ENCODE measurements at places on chromosomes 6 and 20.

- no peak overlapping the region for H3K27ac ChIP-seq
- no peak overlapping the region for H3K4me3 ChIP-seq
- H3K4me1 ChIP-seq: no peaks in the 10 kb centered on the region
- no peak for DNase-seq
- no peaks in the 10 kb centered on the region for H3K36me3 ChIP-seq
Measured at GRCh38 chr20:19749618-19750071, 8.4 kb upstream of the RIN2 start.

DNA sequence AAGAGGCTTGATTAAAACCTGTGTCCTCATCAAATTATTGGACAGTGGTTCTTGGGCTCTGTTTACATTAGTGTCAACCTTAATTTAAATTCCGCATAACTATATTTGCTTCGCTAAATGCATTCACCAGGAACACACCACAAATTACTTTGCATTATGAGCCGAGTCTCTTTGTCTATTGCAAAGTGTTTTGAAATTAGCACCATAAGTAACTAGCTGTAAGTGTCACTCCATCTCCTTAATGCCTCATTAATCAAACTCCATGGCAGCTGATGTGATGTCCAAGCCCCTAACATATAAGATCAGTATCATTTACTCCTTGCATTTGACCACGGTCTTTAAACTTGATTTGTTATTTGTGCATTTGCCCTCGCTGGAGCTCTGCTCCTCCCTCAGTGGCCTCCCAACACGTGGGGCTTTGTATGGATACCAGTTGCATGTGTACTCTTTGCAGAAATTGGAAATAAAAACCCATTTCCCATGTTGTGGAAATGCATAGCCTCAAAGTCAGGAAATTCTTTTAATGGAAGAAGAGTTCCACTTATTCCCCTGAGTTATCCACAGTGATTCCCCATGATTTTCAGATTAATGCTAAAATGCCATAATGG is 24.6 kb downstream of the FOXA2 start:
- H3K27me3 ChIP-seq: peaks cover 6% of the 10 kb centered on the region
- H3K36me3 ChIP-seq: no peaks in the 10 kb centered on the region
- no peak overlapping the region for H3K27ac ChIP-seq

DNA sequence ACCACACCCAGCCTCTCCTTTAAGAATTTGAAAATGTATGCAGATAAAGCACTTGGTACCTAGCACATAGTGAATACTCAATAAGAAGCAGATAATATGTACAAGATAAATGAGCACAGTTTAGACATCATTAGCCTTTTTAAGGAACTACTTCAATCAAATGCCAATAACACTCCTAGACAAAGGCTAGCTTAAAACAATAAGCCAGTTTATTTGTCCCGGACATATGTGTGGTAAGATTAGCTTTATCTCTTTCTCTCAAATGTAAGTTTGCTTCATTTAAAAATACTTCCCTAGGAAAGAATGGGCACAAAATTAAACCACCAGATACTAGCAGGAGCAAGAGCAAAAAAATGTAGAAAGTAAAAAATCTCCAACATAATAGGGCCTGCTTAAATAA is 73.8 kb downstream of the MAP3K5 start:
- H3K27ac ChIP-seq: no peak overlapping the region
- no peak overlapping the region for H3K4me3 ChIP-seq
- H3K36me3 ChIP-seq: no peaks in the 10 kb centered on the region
- peaks cover 64% of the 10 kb centered on the region for H3K4me1 ChIP-seq
- no peaks in the 10 kb centered on the region for H3K27me3 ChIP-seq

GRCh38 chr20:3802524-3803239 is 6.6 kb downstream of the CDC25B start:
- peaks cover 67% of the 10 kb centered on the region for H3K36me3 ChIP-seq
- DNase-seq: no peak
- H3K27ac ChIP-seq: peak overlapping the region; percentile 46
- H3K4me3 ChIP-seq: no peak overlapping the region
- H3K4me1 ChIP-seq: peaks cover 60% of the 10 kb centered on the region

DNA sequence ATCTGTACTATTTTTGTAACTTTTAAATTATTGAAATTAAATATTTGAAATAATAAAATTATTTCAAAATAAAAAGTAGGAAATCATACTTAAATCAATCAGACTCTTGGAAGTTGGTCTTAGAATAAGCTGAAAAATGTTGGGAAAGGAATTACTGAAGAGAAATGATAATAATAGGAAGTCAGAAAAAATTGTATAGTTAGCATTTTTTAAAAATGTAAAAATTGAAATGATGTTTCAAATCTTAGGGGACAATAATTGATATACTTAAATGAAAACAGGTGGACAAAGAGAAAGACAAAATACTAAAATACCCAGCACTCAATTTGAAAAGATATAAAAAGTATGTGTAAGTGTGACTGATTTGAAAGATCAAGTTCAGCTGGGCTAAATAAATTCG is 186.1 kb downstream of the BMP2 start:
- H3K4me1 ChIP-seq: no peaks in the 10 kb centered on the region
- no peaks in the 10 kb centered on the region for H3K36me3 ChIP-seq
- no peak for DNase-seq
- H3K4me3 ChIP-seq: no peak overlapping the region
- H3K27ac ChIP-seq: no peak overlapping the region

- H3K36me3 ChIP-seq: peaks cover 3% of the 10 kb centered on the region
- H3K4me1 ChIP-seq: peaks cover 48% of the 10 kb centered on the region
- H3K27me3 ChIP-seq: peaks cover 46% of the 10 kb centered on the region
- H3K4me3 ChIP-seq: peak overlapping the region; percentile 85
- H3K27ac ChIP-seq: peak overlapping the region; percentile 96
Measured at GRCh38 chr20:21099751-21100577, 6.2 kb downstream of the LINC00237 start.

DNA sequence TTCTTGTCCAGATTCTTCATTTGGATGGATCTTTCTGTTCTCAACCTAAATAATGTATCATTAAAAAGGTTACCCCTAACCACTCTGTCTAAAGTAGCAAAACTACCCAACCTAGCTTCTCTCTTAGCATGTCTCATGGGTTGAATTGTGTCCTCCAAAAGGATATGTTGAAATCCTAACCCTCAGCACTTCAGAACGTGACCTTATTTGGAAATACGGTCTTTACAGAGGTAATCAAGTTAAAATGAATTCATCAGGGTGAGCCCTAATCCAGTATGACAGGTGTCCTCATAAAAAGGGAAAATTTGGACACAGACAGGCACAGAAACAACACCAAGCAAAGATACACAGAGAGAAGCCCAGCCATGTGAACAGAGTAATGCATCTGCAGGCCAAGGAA is 6.1 kb upstream of the FRK start:
- no peak overlapping the region for H3K27ac ChIP-seq
- DNase-seq: no peak
- H3K4me1 ChIP-seq: no peaks in the 10 kb centered on the region

DNA sequence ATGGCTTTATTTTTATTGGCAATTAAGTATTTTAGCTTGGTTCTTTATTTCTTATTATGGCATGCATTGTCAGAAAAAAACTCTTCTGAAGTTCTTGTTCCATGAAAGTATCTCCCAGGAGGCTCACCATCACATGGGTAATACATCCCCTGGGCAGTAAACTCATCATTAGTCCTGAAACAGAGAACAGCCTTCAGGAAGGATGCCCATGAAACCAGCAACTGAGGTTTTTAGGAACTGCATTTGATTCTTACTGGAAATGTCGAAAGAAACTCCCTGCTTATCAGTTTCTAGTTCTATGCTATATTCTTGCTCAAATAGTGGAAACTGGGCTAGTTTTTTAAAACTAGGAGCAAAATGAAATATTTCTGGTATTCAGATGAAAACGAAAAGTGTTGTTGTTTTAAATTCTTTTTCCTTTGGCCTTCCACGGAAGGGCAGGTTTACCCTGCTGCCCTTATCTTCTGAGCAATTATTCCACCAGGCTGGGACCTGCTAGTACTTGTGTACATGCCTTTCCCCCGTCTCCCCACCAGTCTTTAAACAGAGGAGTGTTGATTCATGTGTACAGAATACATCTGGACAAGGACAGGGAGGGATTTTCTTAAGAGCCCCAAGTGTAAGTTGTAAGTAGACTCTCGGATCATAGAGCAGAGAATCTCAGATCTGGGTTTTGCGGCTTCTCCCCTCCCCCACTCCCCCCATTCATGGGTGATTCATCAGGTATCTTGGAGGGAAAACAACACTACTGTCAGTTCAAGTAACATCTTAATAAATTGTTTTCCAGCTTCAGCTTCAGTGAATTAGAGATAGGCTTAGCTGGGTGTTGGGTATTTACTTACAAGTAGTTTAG is 81.5 kb downstream of the RTN4IP1 start:
- H3K4me3 ChIP-seq: no peak overlapping the region
- no peak overlapping the region for H3K27ac ChIP-seq
- DNase-seq: no peak
- peaks cover 31% of the 10 kb centered on the region for H3K36me3 ChIP-seq

DNA sequence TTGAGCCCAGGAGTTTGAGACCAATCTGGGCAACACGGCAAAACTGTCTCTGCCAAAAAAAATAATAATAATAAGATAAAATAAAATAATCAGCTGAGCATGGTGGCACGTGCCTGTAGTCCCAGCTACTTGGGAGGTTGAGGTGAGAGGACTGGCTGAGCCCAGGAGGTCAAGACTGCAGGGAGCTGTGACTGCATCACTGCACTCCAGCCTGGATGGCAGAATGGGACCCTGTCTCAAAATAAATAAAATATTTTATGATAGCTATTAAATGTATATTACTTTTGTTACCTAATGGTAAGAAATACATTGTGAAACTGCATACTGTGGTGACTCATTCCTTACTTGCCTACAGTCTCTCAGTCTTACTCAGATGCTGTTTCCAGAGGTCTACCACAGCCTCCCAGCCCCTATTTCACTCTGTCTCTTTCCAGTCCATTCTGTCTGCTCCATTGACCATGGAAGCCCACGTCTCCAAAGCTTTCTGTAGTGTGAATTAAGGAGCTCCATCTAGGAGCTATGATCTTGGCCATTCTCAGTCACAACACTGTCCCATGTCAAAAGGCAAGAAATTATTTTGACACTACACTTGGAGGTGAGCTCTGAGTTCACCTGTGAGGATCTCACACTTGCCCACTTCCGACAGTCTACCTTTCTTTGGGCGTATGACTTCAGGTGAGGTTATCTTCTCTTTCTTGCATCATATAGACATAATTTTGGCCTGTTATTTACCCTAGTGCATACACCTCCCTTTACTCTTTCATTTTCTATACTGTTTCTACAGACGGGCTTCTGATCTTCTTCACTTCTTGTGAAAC is 22.4 kb upstream of the SNX9 start:
- peaks cover 8% of the 10 kb centered on the region for H3K27me3 ChIP-seq
- no peak overlapping the region for H3K27ac ChIP-seq
- no peaks in the 10 kb centered on the region for H3K4me1 ChIP-seq
- no peaks in the 10 kb centered on the region for H3K36me3 ChIP-seq

GRCh38 chr6:41757271-41757670 is 10.1 kb upstream of the PGC start:
- DNase-seq: no peak
- no peak overlapping the region for H3K27ac ChIP-seq
- no peaks in the 10 kb centered on the region for H3K36me3 ChIP-seq

DNA sequence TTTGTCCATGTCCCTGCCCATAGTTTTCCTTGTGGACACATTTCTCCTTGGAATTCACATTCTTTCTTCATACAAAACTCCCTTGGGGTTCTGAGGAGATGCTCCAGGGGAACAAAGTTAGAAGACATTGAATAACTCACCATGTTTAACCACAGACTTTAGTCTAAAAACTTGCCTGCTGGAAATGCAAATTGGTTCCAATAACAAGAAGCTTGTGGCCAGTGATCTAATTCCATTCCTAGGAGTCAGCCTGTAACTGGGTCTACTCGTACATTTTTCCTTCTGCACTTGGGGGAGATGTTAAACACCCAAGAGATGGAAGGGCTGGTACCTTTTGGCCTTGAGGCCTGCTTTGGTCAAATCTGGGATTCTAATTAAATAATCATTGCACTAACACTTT is 60.2 kb downstream of the SCML4 start:
- peaks cover 9% of the 10 kb centered on the region for H3K4me1 ChIP-seq
- peaks cover 17% of the 10 kb centered on the region for H3K36me3 ChIP-seq
- no peak for DNase-seq
- no peaks in the 10 kb centered on the region for H3K27me3 ChIP-seq

DNA sequence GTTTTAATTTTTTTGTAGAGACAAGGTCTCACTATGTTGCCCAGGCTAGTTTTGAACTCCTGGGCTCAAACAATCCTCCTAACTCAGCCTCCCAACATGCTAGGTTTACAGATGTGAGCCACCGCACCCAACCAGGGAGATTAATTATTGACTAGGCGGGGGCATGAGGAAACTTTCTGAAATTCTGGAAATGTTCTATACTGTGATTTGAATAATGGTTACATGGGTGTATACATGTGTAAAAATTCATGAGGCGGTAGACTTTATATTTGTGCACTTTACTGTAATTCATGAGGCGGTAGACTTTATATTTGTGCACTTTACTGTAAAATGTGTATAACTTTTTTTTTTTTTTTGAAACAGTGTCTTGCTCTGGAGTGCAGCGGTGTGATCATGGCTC is 147.2 kb downstream of the GRM4 start:
- peaks cover 8% of the 10 kb centered on the region for H3K36me3 ChIP-seq
- DNase-seq: no peak
- H3K27ac ChIP-seq: no peak overlapping the region
- peaks cover 16% of the 10 kb centered on the region for H3K27me3 ChIP-seq

GRCh38 chr6:5337573-5337972 is 76.3 kb downstream of the FARS2 start:
- H3K27me3 ChIP-seq: no peaks in the 10 kb centered on the region
- no peaks in the 10 kb centered on the region for H3K36me3 ChIP-seq
- DNase-seq: no peak
- peaks cover 6% of the 10 kb centered on the region for H3K4me1 ChIP-seq

- H3K4me1 ChIP-seq: no peaks in the 10 kb centered on the region
- no peak for DNase-seq
- no peak overlapping the region for H3K27ac ChIP-seq
- no peak overlapping the region for H3K4me3 ChIP-seq
Measured at GRCh38 chr6:98014442-98015201, 731.6 kb upstream of the MMS22L start.

GRCh38 chr6:159582736-159583135 is 110.3 kb downstream of the SOD2 start:
- no peak overlapping the region for H3K4me3 ChIP-seq
- no peaks in the 10 kb centered on the region for H3K36me3 ChIP-seq
- H3K27ac ChIP-seq: no peak overlapping the region
- no peak for DNase-seq

GRCh38 chr6:130964808-130965604 is 98.0 kb downstream of the EPB41L2 start:
- no peak for DNase-seq
- peaks cover 4% of the 10 kb centered on the region for H3K36me3 ChIP-seq
- H3K4me1 ChIP-seq: no peaks in the 10 kb centered on the region
- H3K27me3 ChIP-seq: peaks cover 1% of the 10 kb centered on the region
- no peak overlapping the region for H3K27ac ChIP-seq

GRCh38 chr6:4645713-4646360 is 130.4 kb upstream of the CDYL start:
- H3K4me1 ChIP-seq: peaks cover 12% of the 10 kb centered on the region
- no peak overlapping the region for H3K27ac ChIP-seq
- H3K4me3 ChIP-seq: no peak overlapping the region

GRCh38 chr20:47674686-47675085 is 110.6 kb downstream of the SULF2 start:
- no peak overlapping the region for H3K27ac ChIP-seq
- H3K4me1 ChIP-seq: peaks cover 3% of the 10 kb centered on the region
- H3K27me3 ChIP-seq: peaks cover 3% of the 10 kb centered on the region
- DNase-seq: no peak

GRCh38 chr6:47741807-47742206 is 40.0 kb upstream of the OPN5 start:
- H3K27ac ChIP-seq: no peak overlapping the region
- no peaks in the 10 kb centered on the region for H3K36me3 ChIP-seq
- H3K27me3 ChIP-seq: no peaks in the 10 kb centered on the region
- DNase-seq: no peak

GRCh38 chr6:27592481-27593199 is 119.7 kb upstream of the ZNF184 start:
- no peaks in the 10 kb centered on the region for H3K4me1 ChIP-seq
- H3K36me3 ChIP-seq: no peaks in the 10 kb centered on the region
- H3K27ac ChIP-seq: no peak overlapping the region
- H3K27me3 ChIP-seq: peaks cover 11% of the 10 kb centered on the region
- H3K4me3 ChIP-seq: no peak overlapping the region
- peak; percentile 6 for DNase-seq

Measured in immature natural killer cell (primary cell).